HEK293T (cell line): ENCODE measurements at places on chromosomes 2 and 18.

DNA sequence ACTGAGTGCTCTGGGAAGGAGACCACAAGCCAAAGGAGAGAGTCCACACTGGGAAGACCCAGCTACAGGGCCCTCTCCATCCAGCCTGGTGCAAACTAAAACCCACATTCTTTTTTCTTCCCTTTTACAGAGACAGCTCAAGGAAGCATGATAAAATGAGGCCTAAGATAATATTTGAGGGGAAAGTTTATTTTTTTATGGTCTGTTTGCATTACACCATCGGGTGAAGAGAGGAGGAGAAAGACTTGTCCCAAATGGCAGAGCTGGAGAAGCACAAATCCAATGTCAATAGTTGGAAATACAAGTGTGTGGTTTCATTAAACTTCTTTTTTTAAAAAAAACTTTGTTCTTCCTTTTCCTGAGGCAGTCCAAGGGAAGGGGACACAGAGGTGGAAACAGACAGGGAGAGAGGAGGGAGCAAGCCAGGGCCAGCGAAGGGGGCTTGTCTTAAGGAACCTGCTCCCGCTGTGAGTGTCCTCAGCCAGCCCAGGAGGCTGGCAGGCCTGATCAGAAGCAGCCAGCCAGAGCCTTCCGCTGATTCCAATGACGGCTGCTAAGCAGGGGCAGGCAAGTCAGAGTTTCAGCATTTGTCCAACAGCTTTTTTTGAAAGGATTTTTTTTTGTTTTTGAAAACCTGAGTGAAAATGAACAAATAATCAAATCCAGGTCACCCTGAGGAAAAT, 203.8 kb upstream of the SIX2 start:
- DNase-seq = no peak

DNA sequence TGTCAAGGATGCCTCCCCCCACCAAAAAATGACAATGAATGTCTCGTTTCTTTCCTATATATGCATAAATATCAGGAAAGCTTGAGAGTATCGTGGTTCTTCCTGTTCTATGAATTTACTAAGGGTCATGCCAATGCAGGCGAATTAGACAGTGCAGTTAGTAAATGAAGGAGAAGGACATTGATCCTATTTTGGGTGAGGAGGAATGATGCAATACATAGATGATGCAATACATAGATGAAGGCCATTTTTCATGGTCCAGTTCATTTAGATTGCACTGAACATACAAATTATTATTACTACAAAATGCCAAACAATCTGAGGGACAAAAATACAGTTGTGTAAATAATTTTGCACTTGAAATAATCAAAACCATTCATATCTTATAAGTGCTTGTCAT, 1265.0 kb downstream of the LRP1B start:
- DNase-seq = no peak

- no peak for DNase-seq
Observed at GRCh38 chr2:106272216-106272807, 78.2 kb upstream of the UXS1 start.

GRCh38 chr2:200301953-200302858, 4.3 kb upstream of the SPATS2L start:
- DNase-seq = no peak

DNA sequence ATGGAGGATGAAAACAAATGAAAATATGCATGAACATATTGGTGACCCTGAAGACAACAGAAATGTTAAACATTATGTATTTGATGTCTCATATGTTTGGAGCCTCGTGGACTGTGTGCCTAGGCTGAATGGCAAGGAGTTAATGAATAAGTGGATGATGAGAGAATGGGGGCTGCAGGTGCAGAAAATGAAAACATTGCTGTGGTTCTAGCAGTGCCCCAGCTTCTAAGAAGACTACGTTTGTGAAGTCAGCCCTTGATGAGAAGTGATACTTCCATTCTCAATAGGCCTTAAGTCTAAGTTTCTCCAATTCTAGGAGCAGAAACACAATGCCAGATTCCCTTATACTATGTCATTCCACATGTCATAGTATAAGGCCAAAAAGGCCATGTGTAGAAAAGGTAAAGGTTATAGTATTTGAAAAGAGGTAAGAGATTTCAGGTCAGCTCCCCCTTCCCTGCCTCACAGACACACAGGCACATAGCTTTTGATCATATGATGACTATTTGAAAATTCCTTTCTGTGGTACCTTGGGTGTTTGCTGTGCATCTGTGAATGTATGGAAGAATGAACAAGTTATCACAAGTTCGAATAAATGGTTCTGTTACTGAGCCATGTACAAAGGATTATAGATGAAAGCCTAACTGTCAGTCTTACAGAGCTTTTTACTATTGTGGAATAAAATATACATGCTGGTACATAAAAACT, 280.8 kb downstream of the SETBP1 start:
- DNase-seq = no peak

- no peak for DNase-seq
Observed at GRCh38 chr2:182116774-182117173, 131.1 kb downstream of the PPP1R1C start.

GRCh38 chr2:185610301-185610700, 128.3 kb upstream of the FSIP2 start:
- no peak for DNase-seq

DNA sequence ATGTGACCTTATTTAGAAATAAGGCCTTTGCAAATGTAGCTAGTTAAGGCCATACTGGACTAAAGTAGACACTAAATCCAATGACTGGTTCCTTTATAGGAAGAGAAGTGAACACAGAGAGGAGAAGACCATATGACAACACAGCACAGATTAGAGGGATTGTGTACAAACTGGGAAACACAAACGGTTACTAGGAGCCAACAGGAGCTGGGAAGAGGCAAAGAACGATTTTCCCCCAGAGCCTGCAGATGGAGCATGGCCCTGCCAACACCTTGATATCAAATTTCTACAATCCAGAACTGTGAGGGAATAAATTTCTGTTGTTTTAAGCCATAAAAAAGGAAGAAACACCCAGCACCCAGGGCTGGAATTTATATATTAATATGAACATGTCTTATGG, 38.7 kb upstream of the COL5A2 start:
- no peak for DNase-seq

DNA sequence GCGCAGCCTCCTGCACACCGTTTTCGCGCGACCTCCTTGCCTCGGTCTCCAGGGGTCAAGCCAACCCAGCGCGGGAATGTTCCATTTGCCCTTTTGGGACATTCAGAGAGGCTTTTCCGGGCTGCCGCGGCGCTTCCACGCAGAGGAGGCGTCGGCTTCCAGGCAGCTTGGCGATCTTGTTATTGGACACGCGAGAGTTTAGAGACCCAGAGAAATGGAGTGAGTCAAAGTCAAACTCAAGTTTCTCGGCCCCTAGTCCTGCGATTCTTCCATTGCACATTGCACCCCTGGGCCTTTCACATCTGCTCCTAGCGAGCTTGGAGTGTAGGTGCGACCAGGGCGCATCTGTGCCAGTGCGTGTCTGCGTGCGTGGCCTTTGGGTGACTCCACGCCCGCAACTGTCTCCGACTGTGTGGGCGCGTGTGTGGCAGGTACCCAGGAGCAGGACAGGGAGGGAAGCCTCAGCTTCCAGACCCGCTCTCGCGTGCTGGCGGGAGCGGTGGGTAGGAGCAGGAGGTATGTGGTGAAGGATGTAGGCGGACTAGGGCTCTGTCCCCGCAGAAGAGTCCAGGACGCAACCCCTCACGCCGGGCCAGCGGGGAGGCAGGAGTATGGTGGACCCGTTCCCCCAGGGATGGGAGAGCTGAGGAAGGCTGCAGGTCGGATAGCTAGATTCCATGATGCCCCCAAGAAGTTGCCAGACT, 13.5 kb downstream of the SIX3 start:
- DNase-seq = no peak

DNA sequence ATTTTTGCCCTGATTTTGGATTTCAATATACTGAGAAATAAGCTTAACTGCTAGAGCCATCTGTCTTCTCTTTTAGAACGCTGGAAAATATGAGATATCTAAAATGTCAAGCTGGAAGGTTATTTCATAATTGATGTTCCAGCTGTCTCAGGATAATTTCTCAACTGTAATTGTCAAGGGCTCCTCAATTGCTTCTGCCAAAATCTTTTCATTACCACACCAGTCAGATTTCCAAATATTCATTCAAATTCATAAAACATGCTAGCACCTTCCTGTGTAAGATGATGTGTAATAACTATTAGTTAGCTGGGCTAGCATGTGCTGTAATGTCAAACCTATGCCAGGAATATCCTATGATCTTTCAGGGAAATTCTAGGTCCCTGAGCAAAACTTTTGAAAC, 88.1 kb downstream of the TNFRSF11A start:
- no peak for DNase-seq

- no peak for DNase-seq
Observed at GRCh38 chr2:162390801-162391200, 46.9 kb downstream of the GCA start.

DNA sequence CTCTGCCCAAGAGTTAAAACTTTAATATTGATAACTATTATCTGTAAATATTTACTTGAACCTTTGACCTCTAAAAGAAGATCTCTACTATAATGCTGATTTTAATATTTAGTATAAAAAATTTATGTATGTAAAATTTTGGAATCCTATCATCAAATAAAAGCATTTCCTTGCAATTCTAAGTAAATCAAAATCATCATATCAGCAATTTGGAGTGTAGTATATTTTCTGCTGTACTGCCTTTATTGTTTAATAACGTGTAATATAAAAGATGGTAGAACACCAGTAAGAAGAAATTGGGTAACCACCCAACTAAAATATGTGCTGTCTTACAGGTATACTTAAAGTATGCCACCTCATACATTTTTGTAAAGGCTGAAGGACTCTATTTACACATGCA, 94.6 kb downstream of the TLK1 start:
- DNase-seq = no peak

- no peak for DNase-seq
Observed at GRCh38 chr2:38935568-38936172, 46.0 kb downstream of the ARHGEF33 start.

DNA sequence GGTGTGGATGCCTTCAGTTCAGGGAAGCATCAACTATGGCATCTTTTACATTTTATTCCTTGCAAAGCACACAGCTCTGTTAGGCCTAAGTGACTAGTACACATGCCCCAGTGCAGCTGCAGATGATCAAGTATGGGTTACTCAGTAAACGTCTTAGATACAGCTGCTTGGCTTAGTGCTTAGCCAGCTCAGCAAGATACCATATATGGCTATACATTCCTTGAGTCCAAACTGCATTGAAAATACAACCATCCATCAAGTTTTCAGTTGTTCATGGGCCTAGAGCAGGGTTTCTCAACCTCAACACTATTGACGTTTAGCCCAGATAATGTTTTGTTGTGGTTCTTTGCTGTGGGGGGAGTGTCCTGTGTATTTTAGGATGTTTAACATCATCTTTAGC, 769.9 kb downstream of the TSN start:
- DNase-seq = no peak

DNA sequence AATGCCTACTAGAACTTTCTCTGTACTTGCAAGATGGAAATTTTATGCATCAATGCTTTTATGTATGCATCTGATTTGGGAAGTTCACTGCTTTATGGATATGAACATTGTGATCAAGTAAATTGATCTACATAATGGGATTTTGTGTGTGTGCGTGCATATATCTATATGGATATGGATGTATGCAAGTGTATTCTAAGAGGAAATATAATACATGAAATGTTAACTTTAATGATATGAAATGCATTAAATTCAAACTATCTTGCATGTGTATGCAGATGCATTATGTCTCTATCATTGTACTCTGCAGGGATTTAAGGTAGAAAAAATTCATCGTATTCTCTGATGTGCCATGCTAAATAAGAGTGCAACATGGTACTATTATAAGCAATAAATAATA, 1855.4 kb upstream of the PIK3C3 start:
- no peak for DNase-seq

DNA sequence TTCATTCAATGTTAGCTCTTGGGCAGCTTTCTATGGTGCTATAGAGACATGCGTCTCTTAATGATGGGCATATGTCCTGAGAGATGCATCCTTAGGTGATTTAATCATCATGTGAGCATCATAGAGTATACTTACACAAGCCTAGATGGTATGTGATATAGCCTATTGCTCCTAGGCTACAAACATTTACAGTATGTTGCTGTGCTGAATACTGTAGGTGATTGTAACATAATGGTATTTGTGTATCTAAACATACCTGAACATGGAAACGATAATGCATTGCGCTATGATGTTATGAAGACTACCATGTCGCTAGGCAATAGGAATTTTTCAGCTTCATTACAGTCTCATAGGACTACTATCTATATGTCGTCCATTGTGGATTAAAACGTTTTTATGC, 89.4 kb downstream of the ARHGAP15 start:
- DNase-seq = no peak

DNA sequence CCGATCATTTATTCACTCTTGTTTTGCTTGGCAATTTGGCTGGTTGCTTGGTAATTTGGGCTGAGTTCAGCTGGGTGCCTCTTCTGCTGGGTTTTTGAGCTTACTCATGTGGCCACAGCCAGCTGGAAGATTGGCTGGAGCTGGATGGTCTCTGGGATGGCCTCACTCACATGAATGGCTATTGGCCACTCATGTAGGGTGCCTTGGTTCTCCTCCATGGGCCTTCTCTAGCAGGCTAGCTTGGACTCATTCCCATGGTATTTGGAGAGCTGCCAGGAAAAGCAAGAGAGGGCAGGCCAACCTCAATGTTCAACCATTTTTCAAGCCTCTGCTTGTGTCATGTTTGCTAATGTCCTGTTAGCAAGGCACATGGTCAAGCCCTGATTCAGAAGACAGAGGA, 16.9 kb downstream of the ZAP70 start:
- DNase-seq = no peak

- no peak for DNase-seq
Observed at GRCh38 chr18:77343846-77344510, 94.3 kb downstream of the GALR1 start.

DNA sequence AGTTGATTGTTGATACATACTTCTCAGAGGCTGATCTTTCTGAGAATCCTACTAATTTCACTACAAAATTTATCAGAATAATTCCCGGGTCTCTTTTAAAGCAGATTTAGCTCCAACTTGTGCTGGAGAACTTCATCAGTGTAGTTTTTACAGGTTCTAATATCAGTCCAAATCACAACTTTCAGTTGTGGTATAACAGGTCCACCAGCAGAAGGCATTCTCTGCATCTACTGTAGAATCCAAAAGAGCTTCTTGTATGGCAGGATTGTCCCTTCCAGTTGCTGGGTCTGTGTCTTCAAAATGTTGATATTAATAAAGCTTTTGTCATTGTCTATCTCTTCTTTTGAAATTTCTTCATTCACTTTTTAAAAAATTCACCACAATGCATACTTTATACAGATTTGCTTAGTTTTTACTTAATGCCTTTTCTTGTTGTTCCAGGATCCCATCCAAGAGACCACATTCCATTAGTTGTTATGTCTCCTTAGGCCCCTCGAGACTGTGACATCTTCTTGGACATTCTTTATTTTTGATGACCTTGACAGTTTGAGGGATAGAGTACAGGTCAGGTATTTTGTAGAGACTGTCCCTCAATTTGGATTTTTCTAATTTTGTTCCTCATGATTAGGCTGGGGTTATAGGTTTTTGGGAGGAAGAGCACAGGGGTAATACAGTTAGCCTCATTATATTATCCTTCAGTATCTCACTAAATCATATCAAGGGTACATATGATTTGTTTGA, 490.5 kb upstream of the MEX3C start:
- no peak for DNase-seq
